GM23338 (cell line): ENCODE measurements at places on chromosomes 11 and 22. TPM values are rescaled to one million over a fixed set of nuclear protein-coding genes. Genes with fewer than 3 reads are reported as not detected.

Gene DUSP8
- polyA plus RNA-seq, result 1.1 TPM in 2 replicates

Gene NXPE1
- not detected in 2 replicates for polyA plus RNA-seq

GRCh38 chr11:47980907-47981621 lies 705 bp downstream of the PTPRJ start:
- peak; percentile 83 for DNase-seq

- DNase-seq, result no peak
These were observed 21.0 kb downstream of the LDLRAD3 start for GRCh38 chr11:35964841-35965240.

GRCh38 chr22:26916236-26916635 lies 258.8 kb downstream of the MIAT start:
- no peak for DNase-seq

DNA sequence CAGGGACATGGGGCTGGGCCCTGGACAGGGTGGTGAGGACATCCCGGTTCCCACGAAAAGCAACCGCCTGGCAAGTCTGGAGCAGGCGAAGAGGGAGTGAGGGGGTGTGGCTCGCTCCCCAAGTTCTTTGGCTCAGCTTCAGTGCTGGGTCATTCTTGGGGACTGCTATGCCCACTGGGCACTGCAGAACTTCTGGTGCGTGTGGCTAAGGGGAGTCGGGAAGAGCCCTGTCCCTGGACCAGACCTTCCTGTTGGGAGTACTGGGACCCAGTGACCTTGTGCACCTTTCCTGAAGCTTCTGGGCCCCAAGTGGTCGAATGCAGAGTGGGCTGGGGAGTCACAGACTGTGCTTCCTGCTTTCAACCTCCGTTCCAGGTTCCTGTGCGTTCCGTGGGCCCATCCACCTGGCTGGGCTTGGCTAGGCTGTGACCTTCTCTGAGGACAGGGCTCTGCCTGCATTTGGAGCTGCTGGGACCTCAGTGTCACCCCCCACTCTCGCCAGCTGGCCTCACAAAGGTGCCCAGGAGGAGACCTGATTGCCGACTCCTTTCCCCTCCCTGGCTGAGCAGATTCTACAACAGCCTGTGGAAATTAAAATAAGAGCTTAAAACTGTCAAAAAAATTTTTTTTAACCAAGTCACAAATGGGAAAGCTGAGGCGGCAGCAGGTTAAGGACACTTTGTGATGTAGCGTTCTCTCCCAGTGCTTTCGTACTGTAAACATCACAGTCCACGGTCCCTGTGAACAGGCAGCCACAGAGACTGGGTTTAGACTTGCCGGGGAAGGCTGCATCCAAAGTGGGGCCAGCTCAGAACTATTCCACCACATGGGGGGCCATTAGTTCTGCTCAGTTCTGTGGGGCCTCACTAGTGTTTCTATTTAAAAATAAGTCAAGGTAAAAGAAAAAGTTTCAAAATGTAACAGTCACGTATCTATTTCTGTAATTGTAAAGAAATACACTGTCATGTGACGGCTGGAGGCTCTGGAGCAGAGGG lies 63.8 kb upstream of the WNT7B start:
- DNase-seq, result no peak

DNA sequence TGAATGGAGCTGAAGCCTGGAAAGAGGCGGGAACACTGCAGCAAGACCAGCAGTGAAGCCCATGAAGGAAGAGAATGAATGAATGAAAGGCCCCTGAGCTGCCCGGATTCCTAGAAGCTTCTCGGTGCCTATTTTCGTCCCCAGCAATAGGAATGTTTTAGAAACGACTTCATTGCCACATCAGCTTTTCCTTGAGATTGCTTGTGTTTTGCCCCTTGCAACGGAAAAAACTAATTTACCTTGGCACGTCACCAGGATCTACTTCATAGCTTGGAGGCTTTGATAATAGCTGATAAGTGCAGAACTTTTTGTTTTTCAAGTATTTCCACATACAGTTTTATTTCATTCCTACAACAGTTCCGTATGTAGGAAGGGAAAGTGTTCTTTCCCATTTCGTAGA lies 248.9 kb upstream of the NARS2 start:
- DNase-seq, result no peak

DNA sequence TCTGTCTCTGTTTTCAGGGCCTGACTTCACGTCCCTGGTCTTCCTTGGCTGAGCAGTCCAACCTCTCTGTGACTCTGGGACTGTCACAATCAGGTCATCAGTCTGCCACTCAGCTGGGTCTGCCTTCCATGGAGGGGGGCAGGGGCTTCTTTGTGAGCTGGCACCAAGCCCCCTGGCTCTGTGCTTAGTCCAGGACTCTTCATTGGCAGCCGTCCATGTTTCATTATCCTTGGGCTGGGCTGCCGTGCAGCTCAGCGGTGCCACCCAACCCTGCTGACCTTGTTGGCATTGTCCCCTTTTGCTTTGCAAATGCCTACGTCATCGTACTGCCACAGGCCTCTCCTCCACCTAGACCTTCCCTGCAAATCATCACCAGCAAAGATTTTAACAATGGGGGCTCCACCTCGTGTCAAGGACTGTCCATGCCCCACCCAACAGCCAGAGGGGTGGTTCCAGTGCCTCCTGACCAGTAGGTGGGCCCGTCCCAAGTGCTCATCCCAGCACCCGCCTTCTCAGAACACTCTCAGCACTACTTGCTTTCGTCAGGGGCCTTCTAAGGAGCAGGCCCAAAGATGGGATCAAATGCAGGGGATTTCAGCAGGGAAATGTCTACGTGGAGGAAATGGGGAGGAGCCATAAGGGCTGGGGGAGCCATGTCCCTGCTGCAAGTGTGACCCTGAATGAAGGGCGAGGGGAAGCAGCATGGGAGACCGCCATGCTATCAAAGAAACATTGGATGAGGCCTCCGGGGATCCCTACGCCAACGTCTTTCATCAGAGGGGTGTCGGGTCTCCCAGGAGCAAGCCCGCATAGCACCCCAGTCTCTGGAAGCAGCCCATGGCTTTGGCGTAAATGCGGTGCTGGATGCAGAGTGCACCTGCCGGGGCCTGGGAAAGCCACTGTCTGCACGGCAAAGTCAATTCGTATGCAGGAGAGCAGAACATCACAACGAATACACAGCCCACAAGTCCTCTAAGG lies 18.2 kb downstream of the KRTAP5-6 start:
- no peak for DNase-seq

Gene NECTIN1
- 18.7 and 19.9 TPM in 2 replicates for polyA plus RNA-seq

DNA sequence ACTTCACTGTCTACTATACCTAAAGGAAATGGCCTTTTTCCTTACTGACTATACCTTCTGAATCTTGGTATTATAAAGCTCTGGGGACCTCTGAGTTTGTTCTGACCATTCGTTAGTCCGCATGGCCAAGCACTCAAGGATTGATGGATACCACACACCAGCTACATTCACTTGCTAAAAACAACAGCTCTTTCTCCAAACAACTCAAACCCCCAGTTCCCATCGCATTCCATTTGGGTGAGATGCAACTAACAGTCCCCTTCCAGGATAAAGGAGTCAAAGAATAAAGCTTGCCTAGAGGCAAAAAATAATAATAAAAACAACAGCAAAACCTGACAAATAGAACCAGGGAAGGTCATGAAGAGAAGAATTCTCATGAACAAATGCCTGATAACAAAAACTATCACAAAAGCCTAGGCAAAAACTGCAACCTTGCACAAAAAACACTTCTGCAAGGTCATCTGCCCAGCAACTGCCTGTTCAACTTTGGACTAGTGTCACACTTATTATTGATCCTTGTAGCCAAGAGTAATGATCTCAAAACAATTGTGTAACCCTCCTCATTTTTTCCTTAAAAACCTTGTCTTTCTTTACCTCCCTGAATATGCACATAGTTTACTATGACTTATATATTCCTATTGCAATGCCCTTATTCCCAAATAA lies 139.0 kb upstream of the GUCY1A2 start:
- peak; percentile 59 for DNase-seq

- peak; percentile 95 for DNase-seq
These were observed 32.3 kb downstream of the NEAT1 start for GRCh38 chr11:65454696-65455456.

- DNase-seq, result no peak
These were observed 115.3 kb upstream of the SESN3 start for GRCh38 chr11:95346265-95346664.

- no peak for DNase-seq
These were observed 344.4 kb upstream of the LRRC4C start for GRCh38 chr11:41803895-41804294.

Gene FOLR2
- polyA plus RNA-seq, result not detected in 2 replicates

Gene MFRP
- polyA plus RNA-seq, result not detected in 2 replicates
